ENCODE measurements at places on chromosomes 5 and 9. TPM values are rescaled to one million over a fixed set of nuclear protein-coding genes. Genes with fewer than 3 reads are reported as not detected.

AK8 gene
- 0.09 TPM for total RNA-seq

CARD6 gene
- 21.1 TPM for total RNA-seq

ERCC6L2 gene
- total RNA-seq: 72.9 TPM

IL3 gene
- total RNA-seq: not detected

SEMA6A gene
- 0.54 TPM for total RNA-seq

DDX4 gene
- total RNA-seq: not detected

ZNF618 gene
- 9.7 TPM for total RNA-seq

NTNG2 gene
- total RNA-seq: 0.28 TPM

HMMR gene
- total RNA-seq: 36.1 TPM

IFNE gene
- total RNA-seq: 0.99 TPM

KIF4B gene
- 0.27 TPM for total RNA-seq

PCDHGC4 gene
- total RNA-seq: 1.4 TPM

TAL2 gene
- total RNA-seq: not detected

TRPM3 gene
- 1.1 TPM for total RNA-seq

MOB3B gene
- under 0.01 TPM for total RNA-seq

DPP7 gene
- total RNA-seq: 76.0 TPM

Measured in endothelial cell of coronary artery (primary cell).